ENCODE measurements at places on chromosomes 2 and 18.
A peak's percentile ranks its signal among the peaks of the same experiment; 100 is the strongest.

DNA sequence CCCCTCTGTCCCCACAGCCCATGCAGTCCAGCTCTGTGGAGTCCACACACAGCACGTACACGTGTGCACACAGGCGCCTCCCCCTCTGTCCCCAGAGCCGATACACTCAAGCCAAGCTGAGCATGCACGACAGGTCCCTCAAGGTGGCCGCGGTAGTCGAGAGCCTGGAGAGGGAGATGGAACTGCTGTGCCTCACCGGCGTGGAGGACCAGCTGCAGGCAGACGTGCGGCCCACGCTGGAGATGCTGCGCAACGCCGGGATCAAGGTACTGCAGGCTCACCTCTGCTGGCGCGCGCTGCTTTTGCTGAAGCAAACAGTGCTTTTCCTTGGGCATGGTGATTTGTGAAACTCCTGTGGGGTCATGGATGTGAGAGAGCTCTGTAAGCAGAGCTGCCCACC, 58.5 kb upstream of the NFATC1 start:
- no peak for DNase-seq

DNA sequence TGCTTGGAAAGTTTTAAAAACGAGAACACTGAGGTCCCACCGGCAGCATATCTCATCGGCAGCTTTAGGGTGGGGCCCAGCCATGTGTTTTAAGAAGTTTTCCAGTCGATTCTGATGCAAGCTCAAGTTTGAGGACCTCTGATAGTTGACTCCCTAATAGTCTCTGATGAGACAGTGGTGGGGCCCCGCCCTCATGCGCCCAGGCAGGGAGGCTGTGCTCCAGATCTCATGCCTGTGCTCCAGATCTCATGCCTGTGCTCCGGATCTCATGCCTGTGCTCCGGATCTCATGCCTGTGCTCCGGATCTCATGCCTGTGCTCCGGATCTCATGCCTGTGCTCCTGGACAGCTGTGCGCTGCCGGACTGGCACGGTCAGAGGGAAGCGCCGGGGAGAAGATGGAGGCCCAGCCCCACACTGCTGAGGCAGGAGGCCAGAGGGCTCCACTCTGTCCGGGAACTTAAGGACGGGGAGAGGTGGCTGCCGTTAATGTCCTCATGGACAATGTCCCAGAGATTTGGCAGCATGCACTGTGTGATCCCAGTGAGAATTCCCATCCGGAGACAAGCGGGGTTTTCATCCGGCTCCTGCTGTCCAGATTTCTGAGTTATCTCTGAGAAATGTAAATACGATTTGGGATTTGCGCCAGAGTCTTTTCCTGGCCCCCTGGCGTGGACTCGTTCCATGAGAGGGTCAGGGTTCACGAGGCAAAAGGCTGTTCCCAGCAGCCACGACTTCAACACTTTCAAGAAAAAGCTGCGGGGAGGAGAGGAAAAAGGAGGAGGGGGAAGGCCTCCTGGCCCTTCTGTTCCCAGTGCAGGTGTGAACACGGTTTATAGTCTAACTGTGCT, 9.4 kb upstream of the COLEC11 start:
- DNase-seq, result no peak

DNA sequence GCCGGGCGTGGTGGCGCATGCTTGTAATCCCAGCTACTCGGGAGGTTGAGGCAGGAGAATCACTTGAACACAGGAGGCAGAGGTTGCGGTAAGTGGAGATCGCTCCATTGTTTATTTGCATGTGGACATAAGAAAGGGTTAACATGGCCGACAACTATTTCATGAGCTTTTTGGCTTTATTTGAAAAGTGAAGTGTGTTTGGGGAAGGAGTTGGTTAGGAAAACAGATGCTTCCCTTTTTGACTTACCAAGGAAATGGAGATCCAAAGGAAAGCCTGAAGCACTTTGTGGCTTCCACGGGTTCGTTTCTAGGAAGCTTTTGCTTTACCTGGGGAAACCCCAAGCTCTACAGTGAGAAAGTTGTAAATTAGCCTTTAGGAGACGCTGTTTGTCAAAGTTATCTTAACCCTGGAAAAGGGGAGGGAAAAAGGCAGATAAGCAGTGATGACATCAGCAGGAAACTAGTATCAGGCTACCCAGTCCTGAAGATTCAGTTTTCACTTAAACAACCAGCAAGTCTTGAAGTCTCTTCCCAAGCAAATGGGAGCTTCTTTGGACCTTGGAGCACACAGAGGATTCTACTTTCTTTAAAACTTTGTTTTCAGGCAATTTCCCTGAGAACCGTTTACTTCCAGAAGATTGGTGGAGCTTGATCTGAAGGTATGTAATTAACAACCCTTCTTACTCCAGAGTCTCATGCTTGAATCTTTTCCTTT, at the start of gene CASP10:
Gene CASP10, plus strand, starts transcription at position 492 of the 715 bp plus-strand sequence. CDS start 2,637 bp downstream, outside the sequence.
- DNase-seq, result peak; percentile 15

GRCh38 chr2:188032786-188033185, 258.9 kb upstream of the GULP1 start:
- DNase-seq, result no peak

DNA sequence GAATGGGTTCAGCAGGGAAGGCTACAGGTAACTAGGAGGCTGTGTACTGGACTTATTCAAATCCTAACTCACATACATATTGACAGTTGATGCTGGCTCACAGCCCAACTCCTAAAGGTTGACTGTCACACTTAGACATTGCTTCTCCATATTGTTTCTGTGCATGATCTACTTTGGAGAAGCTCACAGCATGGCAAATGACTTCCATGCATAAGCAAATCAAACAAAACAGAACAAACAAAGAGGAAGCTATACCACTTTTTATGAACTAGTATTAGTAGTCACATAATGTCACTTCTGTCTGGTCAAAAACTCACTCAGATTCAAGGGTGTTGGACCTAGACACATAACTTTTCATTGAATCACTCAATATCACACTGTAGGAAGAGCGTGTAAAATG, 43.8 kb upstream of the CDH19 start:
- DNase-seq, result no peak

DNA sequence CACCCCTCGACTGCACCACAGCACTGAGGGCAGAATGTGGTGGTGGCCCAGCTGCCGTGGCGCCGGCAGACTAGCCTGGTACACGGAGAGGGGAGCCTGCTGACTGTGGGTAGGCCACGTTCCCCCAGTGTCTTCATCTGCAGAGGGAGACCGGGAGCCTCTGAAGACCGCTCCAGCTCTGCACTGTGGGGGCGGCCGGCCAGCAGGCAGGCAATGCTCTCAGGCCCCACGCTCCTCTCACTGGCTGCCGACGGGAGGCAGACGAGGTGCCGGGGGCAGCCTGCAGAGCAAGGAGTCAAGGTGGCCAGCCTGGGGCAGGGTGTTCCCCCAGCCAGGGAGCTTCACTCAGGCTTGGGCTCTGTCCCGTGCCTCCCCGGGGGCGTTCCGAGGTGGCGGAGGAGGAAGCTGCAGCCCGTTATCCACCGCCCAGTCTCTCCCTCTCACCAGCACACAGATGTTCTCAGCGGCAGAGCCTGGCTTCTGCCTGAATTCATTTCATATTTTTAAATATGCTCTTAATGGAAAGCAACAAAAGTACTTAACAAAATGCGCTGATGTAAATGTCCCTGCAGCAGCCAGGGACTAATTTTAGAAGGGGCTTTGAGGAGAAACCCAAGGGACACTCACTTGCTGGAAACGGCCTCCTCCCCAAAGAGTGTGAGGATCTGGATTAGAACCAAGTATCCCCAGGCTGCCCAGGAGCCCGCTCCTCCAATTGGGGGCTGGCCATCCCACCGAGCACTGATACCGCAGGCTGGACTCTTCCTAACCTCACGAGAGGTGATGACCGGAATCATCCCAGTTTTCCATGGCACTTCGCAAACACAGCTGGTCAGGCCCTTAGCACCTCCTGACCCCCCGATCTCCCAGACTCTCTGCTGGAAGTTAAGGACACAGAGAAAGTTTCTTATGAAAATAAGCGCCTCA, 87.8 kb downstream of the HDAC4 start:
- no peak for DNase-seq

- no peak for DNase-seq
These were observed 23.5 kb upstream of the TMEM178A start for GRCh38 chr2:39642051-39642718.

DNA sequence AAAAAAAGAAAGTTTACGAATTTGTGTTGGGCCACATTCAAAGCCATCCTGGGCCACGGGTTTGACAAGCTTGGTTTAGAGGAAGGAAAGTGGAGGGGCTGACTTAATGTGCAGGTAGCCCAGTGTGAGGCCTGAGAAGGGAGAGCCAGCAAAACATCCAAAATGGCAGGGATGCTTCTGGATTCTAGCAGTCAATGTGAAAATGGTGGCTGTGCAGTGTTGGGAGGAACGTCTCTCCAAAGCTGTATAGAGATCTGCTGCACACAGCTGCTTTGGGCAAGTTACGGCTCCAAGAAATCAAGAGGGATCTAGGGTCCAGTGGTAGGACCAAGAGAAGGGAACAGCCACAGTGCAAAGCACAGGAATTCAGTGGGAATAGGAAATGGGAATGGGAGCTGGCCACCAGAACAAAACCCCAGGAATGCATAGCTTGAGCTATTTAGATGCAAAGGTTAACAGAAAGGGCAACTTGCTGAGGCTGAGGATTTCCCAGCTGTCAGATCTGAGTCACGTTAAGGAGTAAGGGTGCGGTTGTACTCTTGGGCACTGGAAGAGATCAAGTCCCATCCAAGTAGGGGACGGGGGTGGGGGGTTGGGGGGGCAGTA, 70.6 kb downstream of the B3GNT2 start:
- no peak for DNase-seq

GRCh38 chr2:54818226-54818625, 94.8 kb downstream of the EML6 start:
- DNase-seq, result no peak

DNA sequence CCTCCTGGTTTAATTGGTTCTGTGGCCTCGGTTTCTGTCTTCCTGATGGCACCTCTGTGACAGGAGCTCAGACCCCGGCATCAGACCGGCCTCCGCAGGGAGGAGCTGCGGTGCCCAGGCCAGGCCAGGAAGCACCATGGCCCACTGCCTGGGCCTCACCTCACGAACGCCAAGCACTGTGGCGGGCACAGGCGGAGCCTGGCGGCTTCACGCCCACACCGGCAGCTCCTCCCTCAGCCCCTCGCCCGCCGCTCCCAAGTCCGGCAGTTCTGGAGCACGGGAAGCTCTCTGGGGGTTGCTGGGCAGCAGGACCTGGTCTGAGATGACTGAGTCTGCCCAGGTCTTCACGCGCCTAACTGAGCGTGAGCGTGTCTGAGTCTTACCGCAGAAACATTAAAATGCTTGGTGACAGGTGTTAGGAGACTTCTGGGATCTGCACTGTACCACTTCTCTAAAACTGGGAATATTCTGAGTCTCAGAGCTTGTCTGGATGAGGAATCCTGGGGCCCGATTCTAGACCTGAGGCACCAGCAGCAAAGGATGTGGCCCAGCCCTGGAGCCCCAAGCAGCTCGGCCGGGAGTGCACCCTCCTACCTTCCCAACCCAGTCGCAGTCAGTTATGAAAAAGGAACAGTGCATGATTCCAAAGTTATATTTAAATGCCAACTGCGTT, 21.9 kb downstream of the RTP5 start:
- no peak for DNase-seq

DNA sequence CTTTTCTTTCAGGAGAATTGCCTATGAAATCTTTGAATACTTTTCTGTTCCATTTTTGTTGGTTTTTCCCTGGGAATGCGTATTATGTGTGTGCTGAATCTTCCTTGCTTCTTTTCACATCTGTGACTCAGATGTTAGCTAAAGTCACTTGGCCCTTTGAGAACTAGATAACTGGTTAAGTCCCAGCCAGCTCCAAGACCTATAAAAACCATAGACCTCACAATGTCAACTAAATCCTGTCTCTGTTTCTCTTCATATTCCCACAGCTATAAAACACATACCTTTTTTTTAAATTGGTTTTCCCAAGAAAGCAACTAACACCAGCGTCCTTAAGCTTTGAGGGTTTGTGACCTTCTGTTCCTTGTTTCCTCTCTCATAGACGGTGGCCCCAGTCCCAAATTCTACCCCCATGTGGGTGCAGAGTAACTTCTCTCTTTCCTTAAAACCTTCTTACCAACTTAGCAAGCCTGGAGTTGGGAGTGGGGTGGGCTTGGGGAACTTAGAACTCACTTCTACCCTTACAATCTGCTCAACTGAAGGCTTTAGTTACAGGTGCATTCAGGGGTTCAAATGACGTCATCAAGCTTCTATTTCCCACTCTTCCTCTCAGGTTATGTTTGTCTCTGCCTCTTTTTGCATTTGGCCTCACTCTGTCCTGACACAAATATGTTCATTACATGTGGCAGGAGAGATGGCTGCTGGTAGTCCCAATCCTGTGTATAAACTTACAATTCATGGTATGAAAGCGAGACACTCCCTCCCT, 58.1 kb upstream of the TGIF1 start:
- DNase-seq, result no peak

GRCh38 chr2:69089266-69089665, 76.3 kb downstream of the ANTXR1 start:
- DNase-seq, result no peak

Data from effector CD4-positive, alpha-beta T cell (primary cell).